ENCODE measurements at places on chromosomes 12 and 14.
A peak's percentile ranks its signal among the peaks of the same experiment; 100 is the strongest.

- no peak for DNase-seq
Measured at GRCh38 chr12:120342175-120343038, 14.8 kb upstream of the PLA2G1B start.

DNA sequence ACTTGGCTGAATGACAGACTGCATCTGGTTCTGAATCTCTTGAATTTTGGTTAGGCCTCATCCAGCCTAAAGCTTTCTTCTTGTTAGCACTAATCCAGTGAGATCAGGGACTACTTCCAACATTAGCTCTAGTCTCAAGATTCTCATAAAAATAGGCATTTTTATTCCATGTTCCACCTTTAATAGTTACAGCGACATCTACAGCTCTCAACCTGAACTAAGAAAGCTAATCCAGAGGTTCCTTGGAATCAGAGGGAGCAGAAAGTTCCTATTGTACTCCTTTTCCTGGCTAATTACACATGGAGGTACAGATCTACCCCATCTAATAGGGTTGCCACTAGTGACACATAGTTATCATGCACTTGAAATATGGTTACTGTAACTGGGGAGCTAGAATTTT, 391.9 kb downstream of the RMST start:
- no peak for DNase-seq

DNA sequence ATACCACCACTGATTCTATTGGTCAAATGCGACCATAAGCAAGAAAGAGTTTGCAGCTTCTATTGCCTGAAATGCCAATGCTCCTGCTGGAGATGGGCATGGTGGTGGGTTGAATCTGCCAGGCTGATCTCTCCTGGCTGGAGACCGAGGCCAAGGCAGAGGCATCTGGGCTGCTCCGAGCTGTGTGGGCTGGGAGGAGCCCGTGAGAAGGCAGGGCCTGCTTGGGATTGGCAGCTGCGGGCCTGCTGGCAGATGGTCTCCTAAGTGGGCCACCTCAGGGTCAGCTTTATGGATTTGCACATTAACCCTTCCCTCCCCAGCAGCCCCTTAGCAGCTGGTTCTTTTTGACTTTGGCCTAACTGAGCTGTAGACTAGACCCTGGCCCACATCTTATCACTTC, 25.4 kb downstream of the SRRM4 start:
- DNase-seq: no peak

GRCh38 chr14:101024686-101025085, 121.2 kb upstream of the RTL1 start:
- DNase-seq: no peak

GRCh38 chr12:106090591-106091445, 47.9 kb downstream of the NUAK1 start:
- peak; percentile 70 for DNase-seq

DNA sequence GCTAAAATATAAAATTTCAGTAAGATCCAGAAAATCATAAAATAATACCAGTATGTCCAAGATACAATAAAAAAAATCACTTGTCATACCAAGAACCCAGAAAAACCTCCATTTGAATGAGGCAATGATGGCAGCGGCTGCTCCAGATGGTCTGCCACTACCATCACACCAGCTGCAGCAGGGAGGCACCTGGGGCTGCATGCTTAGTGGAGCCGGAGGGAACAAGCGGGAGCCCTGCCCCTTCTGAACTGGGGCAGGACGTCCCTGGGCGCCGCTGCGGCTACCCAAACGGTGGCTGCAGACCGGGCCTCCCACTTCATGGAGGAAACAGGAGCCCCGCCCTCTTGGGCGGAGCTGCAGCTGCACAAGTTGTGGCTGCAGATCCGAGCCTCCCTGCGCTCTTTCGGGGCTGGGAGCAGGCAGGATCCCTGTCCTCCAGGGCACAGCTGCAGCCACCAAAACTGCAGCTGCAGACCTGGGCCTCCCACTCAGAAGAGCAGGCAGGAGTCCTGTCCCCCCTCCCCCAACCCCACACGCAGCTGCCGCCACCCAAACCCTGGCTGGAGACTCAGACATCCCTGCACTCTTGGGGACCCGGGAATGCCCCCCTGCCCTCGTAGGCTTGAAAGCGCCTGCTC, 36.1 kb upstream of the OR5AU1 start:
- peak; percentile 33 for DNase-seq

DNA sequence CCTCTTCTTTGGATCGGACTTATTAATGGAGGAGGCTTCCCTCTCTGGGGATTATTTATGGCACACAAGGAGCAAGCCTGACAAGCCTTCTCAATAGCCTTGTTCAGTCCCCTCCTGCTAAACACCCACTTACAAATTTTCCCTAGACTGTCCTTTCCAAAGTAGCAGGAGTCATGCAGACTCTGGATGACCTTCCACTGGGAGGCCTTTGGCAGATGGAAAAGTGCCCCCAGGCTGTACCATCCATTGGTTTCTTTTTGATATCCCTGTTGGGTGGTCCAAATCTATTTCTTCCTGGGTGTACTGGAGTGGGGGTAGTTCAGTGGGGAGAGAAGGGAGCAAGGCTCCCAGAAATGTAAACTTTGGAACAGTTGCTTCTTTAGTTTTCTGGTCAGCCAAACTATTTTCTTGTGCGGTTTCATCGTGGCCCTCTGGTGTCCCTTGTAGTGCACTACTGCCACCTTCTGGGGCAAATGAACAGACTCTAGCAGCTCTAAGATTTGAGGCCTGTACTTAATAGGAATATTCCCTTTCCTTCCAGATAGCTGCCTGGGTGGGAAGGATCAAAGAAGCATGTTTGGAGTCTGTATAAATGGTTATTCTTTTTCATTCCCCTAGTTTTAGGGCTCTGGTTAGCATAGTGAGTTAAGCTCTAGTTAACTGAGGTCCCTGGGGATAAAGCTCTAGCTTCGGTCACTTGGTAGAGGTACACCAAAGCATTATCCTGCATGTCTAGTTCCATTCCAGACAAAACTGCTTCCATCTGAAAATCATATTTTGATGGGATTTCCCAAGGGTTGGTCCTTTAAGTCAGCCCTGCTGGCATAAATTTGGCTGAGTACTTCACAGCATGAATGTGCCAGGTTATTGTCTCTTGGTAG, 409.5 kb downstream of the SLC6A15 start:
- peak; percentile 44 for DNase-seq

DNA sequence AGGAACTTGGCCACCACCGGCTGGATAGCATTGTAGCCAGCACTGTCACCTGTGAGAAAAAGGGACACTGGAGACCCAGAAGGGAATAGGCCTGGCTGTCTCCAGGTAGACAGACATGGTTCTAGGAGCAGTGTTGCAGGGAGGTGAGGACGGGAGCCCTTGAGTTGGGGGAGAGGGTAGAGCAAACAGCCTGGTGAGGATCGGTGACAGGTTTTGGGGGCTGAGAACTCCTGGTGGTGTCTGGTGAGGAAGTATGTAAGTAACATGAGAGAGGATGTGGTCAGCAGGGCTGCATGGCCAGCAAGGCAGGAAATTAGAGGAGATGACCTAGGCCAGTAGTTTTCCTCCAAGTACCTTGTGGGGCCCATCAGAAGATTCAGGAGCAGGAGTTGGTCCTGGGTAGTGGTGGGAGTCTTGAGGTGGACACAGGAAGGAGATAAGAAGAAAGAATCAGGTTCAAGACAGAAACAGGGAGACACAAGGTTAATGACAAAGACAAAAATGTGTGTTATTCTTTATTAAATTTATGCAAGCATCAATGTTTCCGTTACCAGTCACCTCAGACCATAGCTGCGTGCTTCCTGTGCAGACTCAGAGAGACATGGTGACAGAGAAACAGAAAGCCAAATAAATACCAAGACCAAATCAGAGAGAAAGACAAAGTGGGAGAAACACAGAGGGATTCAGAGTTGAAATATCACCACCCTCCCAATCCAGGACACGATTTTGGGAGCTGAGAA, at the start of gene ARHGAP9:
TSS of gene ARHGAP9 (minus strand) at position 491 of the 740 bp plus-strand sequence. CDS start at position 31, 460 bp downstream.
- no peak for DNase-seq

DNA sequence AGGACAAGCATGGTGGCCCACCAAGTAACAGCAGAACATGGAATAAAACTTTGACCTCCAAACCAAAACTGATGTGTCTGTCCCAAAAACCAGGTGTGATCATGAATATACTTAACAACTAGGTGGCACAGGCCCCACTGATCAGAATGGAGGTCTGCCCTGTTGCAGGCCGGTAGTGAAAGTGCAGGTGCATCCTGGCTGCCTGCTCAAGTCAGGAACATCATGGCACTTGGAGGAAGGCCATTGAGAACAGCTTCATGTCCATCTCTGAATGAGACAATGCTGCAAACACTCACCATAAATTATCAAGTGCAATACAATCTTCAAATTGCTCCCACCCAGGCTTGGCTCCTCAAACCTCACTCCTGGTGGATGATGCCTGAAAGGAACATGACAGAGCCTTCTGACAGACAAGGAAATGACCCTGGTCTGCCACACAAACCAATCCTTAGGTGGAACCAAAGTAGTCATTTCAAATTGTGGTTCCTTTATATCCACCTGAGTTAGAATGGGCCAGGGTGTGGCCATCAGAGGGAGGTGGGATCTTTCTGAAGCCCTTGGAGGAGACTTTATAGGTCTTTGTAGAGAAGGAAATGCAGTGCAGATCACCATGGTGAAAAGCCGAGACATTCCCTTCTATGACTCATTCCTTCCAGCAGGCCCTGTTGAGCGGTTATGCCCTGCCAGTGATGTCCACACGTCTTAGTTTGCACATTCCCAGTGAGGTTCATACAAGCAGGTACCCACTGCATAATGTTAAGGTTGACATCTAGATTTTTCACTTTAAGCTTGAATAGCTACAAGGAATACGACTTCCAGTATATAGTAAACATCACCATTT, 36.0 kb downstream of the EGLN3 start:
- DNase-seq: peak; percentile 78

DNA sequence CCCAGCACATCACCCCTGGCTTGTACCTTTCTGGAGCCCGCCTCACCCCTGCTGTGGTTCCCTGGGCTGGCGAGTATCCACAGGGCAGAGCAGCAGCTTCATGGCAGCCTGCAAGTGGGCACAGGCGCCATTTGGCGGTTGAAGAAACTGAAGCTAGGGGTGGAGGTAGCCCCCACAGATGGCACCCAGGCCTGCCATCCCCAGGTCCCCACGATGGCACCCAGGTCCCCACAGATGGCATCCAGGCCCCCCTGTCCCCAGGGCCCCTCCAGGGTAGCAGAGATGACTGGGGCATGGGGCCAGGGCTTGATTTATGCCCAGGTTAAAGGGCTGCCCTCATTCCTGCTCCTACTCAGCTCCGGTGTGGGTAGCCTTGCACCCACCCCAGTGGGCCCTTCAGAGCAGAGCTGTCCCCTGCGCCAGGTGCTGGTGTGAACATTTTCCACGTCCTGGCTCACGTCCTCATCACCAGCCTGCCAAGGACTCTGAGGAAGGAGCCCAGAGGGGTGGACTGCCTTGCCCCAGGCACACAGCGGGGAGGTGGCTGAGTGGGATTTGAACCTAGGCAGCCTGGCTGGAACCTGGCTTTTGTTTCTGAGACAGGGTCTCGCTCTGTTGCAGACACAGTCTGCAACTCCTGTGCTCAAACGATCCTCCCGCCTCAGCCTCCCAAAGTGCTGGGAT, 8.7 kb downstream of the MMP17 start:
- no peak for DNase-seq

DNA sequence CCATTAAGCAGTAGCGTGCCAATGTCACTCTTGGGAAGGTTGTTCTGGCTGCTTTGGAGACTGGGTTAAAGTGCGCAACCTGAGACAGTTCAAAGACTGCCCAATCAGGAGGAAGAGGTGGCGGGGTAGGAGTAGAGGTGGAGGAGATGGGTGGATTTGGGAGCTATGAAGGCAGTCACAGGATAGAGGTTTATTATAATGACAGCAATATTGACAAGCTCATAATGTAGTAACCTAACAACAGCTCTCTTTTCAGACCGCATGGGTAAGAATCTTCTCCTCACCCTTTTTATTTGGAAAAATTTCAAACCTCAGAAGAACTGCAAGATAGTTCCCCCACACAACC, 5.3 kb upstream of the PSMD9 start:
- no peak for DNase-seq
